GM10248 (cell line): ENCODE measurements at places on chromosomes 1 and 21.

DNA sequence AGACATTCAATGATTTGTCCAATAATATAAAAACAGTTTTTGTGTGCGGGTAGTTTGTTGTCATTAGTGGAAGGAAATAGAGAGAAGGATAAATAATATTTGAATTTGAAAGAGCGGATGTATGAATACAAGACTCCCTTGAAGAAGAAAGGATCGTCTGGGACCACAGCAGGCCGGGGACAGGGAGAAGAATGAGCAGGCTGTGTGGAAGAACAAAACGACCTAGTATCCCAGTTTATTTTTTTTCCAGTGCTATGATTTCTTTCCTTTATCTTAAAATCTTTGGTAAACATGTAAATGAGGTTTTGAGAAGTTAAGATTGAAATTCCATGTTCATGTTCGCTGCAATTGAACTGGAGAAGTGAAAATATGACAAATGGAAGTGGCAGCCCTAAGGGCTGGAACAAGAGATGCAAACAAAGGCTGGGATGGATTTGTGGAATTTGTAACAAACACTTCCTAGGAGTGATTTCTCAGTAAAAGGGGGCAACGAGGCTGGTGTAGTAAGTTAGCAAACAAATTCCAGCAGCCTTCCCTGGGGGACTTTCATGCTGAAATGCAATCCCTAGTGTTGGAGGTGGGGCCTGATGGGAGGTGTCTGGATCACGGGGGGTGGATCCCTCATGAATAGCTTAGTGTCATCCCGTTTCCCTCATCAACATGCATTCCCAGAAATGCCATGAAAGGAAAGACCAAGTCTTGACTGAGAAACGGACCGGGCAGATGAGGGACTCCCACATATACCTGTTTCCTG, 10.2 kb upstream of the IFI16 start:
- DNase-seq = no peak

- DNase-seq = no peak
Measured at GRCh38 chr21:40067751-40068150, 200.5 kb downstream of the PCP4 start.

DNA sequence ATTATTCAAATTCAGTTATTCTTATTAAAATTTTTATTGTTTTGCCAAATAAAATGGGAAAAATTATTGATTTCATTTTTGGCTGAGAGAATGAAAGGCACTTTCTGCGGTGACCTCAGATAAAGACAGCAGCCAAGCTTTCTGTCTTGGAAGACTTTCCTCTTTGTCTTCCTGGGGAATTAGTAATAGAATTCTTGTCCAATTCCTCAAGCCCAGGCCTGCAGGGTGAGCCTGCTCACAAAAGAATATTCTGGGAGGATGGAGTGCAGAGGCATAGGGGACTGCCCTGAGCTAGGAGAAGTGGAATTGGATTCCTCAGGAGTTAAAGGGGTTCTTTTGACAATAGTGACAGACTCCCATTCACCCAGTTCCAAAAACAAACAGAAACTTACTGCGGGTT, 614.5 kb upstream of the ADGRL2 start:
- DNase-seq = no peak

DNA sequence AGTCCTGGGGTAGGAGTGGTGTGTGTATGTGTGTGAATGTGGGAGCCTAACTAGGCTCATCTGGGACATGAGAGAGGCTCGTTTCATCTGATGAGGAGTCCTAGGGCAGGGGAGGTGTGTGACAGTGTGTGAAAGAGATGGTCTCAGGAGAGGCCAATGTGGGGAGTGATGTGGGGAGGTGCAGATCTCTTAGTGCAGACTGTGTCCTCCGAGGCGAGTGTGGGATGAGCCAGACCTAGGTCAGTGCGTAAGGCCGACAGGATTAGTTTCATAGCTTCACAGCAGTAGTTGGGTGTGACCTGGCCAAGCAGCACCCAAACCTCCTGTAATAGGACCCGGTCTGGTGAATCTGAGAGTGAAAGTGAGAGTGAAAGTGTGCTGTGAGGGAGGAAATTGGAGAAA, 94.7 kb downstream of the LIPI start:
- peak; percentile 46 for DNase-seq
